NCI-H748 treated with DMSO at 0.1 percent for 48 hours (cell line): ENCODE measurements at places on chromosomes 3 and 15.

- DNase-seq: no peak
Observed at GRCh38 chr15:74961616-74962015, 5.0 kb upstream of the RPP25 start.

- DNase-seq: no peak
Observed at GRCh38 chr3:46090161-46090591, 62.9 kb upstream of the XCR1 start.

DNA sequence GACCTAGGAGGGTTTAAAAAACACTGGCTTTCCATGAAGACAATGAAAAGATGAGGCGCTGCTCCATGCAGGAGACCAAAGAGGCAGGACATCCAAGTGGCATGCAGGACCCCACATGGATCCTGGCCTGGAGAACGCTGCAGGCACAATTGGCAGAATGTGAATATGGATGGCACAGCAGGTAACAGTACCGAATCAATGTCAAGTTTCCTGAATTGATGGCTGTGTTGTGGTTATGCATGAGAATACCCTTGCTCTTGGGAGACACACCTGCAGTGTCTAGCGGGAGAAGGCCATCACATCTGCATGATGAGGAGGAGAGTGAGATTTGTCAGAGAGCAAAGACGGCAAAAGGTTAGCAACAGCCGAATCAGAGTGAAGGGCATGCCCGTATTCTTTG lies 74.3 kb upstream of the SEC13 start:
- no peak for DNase-seq

GRCh38 chr15:100266166-100266565 lies 75.6 kb downstream of the ADAMTS17 start:
- no peak for DNase-seq

DNA sequence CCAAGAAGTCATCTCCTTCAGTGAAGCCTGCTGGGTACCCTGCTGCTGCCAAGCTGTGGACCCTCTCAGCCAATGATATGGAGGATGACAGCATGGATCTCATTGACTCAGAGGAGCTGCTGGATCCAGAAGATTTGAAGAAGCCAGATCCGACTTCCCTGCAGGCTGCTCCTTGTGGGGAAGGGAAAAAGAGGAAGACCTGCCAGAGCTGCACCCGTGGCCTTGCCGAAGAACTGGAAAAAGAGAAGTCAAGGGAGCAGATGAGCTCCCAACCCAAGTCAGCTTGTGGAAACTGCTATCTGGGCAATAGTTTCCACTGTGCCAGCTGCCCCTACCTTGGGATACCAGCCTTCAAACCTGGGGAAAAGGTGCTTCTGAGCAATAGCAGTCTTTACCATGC lies 13.7 kb upstream of the ANP32A start:
- DNase-seq: no peak

GRCh38 chr15:83372434-83372891 lies 74.7 kb upstream of the SH3GL3 start:
- DNase-seq: no peak

DNA sequence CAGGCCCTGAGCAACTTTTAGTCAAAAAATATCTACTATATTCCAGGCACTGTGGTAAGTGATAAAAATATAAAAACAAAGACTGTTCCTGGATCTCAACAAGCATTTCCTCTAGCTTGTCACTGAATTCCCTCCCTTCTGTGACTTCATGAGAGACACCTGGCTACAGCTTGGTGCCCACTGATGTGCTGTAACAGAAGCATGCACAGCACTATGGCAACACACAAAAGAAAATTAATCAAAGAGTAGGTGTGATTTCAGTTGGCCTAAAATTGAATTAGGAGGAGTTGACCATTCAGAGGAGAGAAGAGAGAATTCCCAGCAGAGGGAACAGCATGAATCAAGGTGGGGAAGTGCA lies 158.9 kb upstream of the LPP start:
- no peak for DNase-seq

- no peak for DNase-seq
Observed at GRCh38 chr3:138824114-138824506, 10.6 kb downstream of the PIK3CB start.

GRCh38 chr3:18258492-18258891 lies 166.6 kb downstream of the SATB1 start:
- no peak for DNase-seq

- DNase-seq: no peak
Observed at GRCh38 chr3:20340324-20340928, 154.4 kb upstream of the SGO1 start.

DNA sequence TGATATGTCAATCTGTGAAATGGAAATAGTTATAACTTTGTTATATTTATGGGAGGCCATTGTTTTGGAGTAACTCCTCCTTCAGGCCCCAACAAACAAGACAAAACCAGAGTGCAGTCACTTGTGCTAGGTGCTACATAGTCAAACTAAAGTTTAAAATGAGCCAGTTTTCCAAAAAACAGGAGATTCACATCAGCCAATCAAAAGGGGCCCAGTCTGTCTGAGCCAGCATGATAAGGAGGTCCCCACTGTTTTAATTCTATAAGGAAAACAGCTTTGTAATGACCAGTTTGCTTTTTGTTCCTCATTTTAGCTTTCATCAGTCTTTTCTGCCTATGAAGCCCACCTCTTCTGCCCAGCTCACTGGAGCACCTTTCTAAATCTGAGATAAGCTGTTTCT lies 94.7 kb upstream of the SLC7A14 start:
- no peak for DNase-seq

- DNase-seq: no peak
Observed at GRCh38 chr15:37594417-37594816, 340.0 kb upstream of the TMCO5A start.

- peak; percentile 38 for DNase-seq
Observed at GRCh38 chr3:50121072-50122032, 32.6 kb downstream of the RBM5 start.

GRCh38 chr3:51384055-51384725 lies 901 bp upstream of the MANF start:
- DNase-seq: no peak

- DNase-seq: no peak
Observed at GRCh38 chr3:38227989-38228388, 37.6 kb upstream of the SLC22A13 start.

- no peak for DNase-seq
Observed at GRCh38 chr3:39438880-39439279, 28.6 kb upstream of the MOBP start.
